ENCODE measurements at places on chromosomes 7 and 10.

DNA sequence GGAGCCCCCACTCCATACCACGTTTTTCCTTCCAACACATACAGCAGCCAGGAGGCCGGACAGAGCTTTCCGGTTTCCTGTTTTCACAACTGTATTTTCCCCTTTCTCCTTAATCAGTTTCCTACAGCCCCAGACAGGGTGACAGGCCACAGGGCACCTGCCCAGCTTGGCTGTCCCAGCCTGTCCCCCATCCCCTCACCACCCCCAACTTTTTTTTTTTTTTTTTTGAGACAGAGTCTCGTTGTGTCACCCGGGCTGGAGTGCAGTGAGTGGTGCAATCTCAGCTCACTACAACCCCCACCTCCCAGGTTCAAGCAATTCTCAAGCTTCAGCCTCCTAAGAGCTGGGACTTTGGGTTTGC, 10.3 kb upstream of the HSPB1 start:
- no peak for DNase-seq

DNA sequence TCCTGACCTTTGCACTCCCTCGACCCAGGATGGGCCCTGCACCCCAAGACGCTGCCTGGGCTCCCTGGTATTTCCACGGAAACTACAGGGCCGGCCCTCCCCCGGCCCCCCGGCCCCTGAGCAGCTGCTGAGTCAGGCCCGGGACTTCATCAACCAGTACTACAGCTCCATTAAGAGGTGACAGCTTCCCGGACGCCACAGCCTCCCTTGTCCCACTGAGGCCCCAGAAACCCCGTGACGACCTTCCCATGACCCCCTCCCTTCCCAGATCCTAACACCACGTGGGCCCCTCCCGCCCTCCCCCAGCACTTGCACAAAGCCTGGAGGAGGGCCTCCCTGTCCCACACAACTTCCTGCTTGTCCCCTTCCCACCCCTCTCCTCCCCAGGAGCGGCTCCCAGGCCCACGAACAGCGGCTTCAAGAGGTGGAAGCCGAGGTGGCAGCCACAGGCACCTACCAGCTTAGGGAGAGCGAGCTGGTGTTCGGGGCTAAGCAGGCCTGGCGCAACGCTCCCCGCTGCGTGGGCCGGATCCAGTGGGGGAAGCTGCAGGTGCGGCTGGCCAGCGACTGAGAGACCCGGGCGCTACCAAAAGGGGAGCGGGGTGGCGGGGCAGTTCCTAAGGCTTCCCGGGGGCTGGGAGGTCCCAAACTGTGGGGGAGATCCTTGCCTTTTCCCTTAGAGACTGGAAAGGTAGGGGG, 5.7 kb downstream of the NOS3 start:
- no peak for DNase-seq

DNA sequence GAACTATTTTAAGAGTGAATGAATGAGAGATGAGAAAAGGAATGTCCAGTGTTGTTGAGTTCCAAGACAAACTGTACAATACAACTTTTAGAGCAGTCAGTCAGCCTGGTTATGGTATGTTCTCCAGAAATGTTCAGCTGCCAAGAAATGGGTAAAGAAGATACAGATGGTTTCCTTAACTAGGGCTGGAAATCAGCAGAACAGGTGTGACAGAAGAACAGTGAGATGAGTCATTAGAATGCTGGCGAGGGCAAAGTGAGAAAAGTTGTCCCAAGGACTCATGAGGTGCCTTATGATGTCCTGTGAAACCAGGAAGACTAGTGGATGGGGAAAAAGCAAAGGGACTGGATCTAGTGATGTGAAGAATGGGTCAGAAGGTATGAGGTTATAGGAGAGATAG, 20.8 kb upstream of the SEPTIN7 start:
- DNase-seq = no peak

GRCh38 chr10:69461243-69462025, 10.2 kb downstream of the TSPAN15 start:
- no peak for DNase-seq

DNA sequence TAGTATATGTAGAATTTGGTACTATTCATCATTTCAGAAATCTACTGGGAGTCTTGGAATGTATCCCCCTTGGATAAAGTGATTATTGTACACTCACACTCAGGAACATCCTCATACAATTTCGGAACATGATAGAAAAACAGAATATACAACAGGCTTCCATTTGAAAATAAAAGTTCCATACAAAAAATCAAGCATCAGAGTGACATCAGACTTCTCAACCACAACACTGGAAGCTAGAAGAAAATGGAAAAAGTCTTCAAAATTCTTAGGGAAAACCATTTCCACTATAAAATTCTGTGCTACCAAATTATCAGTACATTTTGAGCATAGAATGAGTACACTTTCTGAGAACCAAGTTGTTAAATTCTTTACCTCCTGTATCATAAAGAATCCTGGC, 8.8 kb downstream of the LYZL1 start:
- no peak for DNase-seq

- DNase-seq = no peak
Observed at GRCh38 chr7:25893436-25893835, 258.6 kb upstream of the NFE2L3 start.

DNA sequence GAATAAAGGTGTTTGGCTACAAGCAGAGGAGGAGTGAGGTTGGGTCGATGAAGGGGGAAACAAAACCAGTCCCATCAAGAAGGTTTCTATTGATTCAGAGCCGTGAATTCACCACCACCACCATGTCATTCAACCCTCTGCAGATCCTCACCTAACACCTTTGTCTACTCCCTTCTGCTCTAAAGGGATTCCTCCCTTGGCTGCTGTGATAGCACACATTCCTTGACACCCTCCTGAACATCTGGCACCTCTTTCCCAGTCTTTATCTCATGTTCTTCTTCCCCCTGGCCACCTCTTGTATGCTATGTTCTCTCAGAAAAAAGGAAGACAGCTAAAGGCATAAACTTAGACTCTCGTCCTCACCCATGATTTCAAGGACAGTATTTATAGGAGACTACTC, 318.0 kb downstream of the GPAM start:
- DNase-seq = no peak

DNA sequence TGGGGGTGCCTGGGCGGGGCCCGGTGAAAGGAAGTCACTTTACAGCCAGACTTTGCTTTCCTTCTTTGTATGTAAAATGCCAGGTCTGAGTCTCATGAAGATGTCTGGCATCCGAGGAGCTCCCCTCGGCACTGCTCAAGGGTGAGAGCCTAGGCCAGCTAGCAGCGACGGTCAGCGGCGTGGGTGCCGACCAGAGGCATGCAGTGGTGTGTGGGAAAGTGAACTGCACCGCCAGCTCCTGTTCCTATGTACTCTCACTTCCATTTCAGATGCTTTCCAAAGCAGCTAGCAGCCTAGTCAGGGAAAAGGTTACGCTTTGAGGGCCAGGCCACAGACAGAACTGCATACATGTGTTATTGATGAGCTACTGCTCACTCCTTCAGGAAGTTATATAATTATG, 172.8 kb downstream of the ZMYND11 start:
- DNase-seq = no peak

DNA sequence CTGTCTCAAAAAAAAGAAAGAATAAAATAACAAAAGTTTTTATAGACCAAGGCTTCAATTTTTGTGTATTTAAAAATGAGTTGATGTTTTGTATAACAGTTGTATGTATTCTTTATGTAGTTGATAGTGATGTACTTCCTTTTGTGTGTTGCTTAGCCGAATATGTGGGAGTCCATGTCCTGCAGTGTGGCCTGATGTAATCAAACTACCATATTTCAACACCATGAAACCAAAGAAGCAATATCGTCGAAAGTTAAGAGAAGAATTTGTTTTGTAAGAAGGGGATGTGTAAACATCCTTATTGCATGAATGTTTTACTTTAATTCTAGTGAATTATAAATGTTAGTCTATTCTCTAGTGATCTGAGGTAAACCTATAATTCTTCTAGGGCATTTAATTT, 56.6 kb downstream of the MPLKIP start:
- no peak for DNase-seq

DNA sequence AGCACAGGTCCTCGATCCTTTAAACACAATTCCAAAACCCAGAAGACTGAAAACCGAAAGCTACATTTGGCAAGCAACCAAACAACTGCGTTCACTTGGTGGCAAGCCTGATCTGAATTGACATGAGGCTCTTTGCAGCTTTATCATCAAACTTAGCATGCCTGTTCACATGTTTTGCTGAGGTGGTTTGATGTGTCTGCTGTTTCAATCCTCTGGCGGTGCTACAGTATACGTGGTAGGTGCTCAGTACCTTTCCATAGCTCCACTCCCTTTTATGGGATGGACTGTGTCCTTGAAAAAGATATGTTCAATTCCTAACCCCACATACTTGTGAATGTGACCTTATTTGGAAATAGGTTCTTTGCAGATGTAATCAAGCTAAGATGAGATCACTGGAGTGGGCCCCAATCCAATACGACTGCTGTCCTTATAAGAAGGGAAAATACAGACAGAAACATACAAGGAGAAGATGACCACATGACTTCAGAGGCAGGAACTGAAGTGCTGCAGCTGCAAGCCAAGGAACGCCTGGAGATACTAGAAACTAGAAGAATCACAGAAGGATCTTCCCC, 33.4 kb downstream of the CCDC6 start:
- no peak for DNase-seq

DNA sequence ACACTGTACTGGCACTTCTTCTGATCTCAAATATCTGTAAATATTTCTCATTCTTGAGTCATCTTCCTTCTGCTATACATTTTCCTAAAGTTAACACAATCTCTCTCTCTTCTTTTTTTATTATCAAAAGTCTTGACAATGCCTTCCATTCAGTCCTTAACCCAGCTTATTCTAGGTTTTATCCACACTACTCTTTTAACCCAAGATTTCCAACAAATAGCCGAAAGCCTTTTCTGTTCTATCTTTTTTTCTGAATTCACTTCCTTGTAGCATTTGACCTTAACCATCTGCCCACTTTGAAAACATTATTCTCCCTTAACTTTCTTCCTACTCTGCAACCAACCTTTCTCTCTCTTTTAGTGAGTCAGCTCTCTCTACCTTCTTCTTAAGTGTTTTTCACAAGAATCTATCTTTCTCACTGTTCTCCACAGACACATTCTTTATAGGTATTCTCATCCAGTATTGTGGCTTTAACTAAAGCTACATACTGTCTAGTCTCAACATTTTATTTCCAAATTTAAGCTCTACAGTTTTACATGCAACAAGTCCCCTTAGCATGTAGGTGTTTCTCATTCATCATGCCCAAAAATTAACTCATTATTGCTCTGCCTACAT, 915.6 kb downstream of the KCNMA1 start:
- no peak for DNase-seq

GRCh38 chr10:124119216-124119615, 25.8 kb upstream of the CHST15 start:
- DNase-seq = no peak

GRCh38 chr7:13965077-13965476, 24.4 kb downstream of the ETV1 start:
- no peak for DNase-seq

- DNase-seq = no peak
Observed at GRCh38 chr7:6209340-6209739, 63.1 kb downstream of the CYTH3 start.

- no peak for DNase-seq
Observed at GRCh38 chr10:1255600-1256431, 199.6 kb downstream of the WDR37 start.

- DNase-seq = no peak
Observed at GRCh38 chr10:2340831-2341647, 603.7 kb upstream of the ADARB2 start.

GRCh38 chr10:80163741-80164341, 31.3 kb downstream of the PLAC9 start:
- DNase-seq = no peak

DNA sequence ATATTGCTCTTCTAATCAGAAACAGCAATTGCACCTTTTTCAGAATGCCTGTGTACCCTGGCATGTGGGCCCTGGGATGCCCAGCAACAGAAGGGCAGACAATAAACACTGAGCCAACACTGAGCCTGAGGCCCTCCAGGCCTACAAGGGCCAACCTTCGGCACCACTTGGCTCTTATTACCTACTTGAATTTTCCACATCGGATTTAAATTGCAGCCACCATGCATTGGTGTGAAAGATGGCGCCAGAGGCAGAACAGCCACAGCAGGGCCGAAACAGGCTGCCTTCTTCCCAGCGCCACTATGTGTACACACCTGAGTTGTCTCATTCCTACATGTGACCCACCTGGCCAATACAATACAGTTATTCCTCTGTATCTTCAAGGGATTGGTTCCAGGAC, 51.4 kb upstream of the EZH2 start:
- DNase-seq = no peak

GRCh38 chr10:124003070-124003419, 90.4 kb downstream of the CHST15 start:
- no peak for DNase-seq

DNA sequence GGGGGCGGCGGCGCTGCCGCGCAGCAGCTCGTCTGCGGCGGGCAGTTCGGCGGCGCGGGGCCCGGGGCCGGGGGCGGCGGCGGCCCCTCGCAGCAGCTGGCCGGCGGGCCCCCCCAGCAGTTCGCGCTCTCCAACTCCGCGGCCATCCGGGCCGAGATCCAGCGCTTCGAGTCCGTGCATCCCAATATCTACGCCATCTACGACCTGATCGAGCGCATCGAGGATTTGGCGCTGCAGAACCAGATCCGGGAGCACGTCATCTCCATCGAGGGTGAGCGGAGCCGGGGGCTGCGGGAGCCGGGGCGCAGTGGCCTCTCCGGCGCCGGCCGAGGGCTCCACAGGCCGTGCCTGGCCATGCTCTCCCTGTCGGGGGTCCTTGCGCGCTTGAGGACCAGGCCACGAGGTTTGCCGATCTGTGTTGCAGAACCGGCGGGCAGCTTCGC, 548 bp downstream of the AGAP3 start:
- DNase-seq = no peak

DNA sequence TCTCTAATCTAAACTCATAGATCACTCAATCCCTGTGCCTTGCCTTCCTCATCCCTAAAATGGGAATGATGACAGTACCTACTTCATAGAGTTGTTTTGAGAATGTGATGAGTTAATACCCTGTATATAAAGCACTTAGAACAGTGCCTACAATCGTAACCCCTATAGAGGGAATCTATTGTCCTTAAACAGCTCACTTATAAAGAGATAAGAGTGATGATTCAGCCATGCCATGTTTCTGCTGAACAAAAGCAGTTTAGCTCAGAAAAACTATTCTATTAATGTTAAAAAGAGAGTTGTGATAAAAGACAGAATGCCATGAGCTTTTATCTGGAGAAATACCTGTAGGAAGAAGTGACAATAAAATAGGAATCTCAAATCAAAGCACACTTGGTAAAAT, 63.6 kb downstream of the CUBN start:
- DNase-seq = no peak
